ENCODE measurements at places on chromosomes 12 and 14.

GRCh38 chr14:75254381-75254822, 24.2 kb upstream of the FOS start:
- no peak for DNase-seq

- no peak for DNase-seq
Observed at GRCh38 chr12:52202361-52203078, 10.7 kb upstream of the KRT80 start.

- DNase-seq: no peak
Observed at GRCh38 chr14:21978999-21979314, 305.3 kb upstream of the OR4E1 start.

GRCh38 chr12:70640901-70641300, 3.7 kb upstream of the PTPRB start:
- no peak for DNase-seq

GRCh38 chr12:16021676-16022075, 110.5 kb downstream of the DERA start:
- no peak for DNase-seq

- no peak for DNase-seq
Observed at GRCh38 chr12:22624548-22624869, 462 bp upstream of the ETNK1 start.

- no peak for DNase-seq
Observed at GRCh38 chr14:103361867-103362266, 23.3 kb upstream of the MARK3 start.

- no peak for DNase-seq
Observed at GRCh38 chr14:54627540-54628363, 60.8 kb downstream of the SAMD4A start.

- DNase-seq: no peak
Observed at GRCh38 chr12:125211464-125211863, 146.2 kb downstream of the AACS start.
